ENCODE measurements at places on chromosomes 1 and 21. TPM values are rescaled to one million over a fixed set of nuclear protein-coding genes. Genes with fewer than 3 reads are reported as not detected.

GRHL3 gene
- total RNA-seq, result not detected

KRTAP21-1 gene
- not detected for total RNA-seq

RIPK4 gene
- 0.09 TPM for total RNA-seq

KIFAP3 gene
- 47.7 TPM for total RNA-seq

- H3K36me3 ChIP-seq, result no peaks in the 10 kb centered on the region
- H3K4me1 ChIP-seq, result peaks cover 20% of the 10 kb centered on the region
- no peak overlapping the region for H3K27ac ChIP-seq
- DNase-seq, result no peak
- H3K4me3 ChIP-seq, result no peak overlapping the region
These were observed 24.8 kb downstream of the PGM1 start for GRCh38 chr1:63618011-63618410.
